LNCaP clone FGC (cell line): ENCODE measurements at places on chromosomes 5 and 9.

GRCh38 chr5:54580997-54581811 lies 63.6 kb downstream of the SNX18 start:
- DNase-seq = no peak

DNA sequence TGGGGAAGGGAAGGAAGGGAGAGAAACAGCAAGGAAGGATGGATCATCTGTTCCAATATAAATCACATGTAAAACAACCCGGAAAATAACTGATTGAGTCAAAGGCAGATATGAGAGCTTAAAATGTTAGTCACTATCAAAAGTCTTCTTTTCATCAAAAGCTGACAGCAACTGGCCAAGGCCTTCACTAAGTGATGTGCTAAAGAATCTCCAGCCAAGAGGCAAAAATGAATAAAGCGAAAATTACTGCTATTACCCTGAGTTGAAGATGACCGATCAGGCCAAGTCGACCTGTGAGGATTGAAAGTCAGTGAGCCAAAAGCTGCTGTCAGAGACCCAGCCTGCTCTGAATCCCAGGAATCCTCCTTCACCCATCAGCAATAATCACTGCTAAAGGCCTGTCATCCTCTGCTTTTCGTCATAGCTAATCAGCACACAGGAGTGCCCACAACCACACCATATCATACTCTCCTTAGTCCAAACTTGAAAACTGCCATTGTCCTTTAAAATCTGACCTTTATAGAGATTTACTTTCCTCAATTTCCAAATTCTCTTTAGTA lies 736.9 kb downstream of the TLE1 start:
- no peak for DNase-seq

DNA sequence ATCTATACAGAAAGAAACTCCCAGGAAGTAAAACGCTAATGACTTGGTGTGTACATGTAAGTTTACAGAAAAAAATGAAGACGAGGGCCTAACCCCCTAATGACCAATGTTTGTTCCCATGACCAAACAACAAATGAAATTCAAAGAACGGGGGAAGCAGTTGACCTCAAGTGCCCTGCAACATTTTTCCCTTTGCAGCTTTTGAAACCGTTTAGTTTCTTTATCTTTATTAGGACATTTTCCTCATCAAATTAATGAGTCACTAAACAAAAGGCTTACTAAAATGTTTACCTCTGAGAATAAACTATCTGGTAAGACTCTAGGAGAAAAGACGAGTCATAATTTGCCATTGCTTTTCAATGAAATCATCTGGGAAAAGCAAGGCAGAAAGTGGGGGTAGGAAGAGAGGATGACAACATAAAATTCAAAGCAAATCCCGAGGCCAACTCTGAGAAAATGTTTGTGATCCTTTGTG lies 57.4 kb downstream of the LHFPL2 start:
- DNase-seq = peak; percentile 17

DNA sequence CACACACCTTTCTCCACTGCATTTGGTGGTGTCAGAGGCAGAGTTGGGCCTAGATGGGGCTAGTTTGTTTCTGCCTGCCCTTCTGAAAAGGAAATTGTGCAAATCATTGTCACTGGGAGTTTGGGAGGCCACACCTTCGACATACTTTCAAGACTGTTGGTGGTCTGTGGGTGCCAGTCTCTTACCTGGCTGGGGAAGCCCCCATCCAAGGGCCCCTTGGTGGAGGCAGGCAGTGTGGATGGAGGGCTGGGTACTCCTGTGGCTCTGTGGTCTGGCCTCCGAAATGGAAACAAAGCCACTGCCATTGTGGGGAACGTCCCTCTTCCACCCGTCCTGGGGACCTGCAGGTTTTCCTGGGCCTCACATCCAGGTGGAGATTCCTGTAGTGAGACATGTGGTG lies 10.9 kb upstream of the PHYHD1 start:
- no peak for DNase-seq

- DNase-seq = no peak
These were observed 29.0 kb upstream of the CCNJL start for GRCh38 chr5:160341309-160341870.

DNA sequence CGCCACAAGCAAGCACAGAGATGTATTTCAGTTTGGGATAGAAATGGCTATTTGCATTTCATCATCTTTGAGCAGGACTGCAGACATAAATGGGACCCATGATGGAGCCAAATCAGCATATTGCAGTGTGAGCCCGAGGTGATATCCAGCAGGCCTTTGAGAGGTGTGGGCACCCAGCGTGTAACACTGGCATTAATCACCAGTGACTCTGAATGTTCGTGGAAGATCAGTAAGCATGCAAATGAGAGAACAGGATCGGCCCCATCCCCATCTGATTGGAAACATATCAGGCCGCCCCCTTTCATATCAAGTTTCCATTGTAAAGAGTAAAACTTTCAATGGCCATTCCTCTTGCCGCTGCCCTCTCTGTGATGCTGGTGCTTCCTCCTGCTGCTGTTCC lies 84.0 kb downstream of the GTF3C4 start:
- DNase-seq = no peak

- no peak for DNase-seq
These were observed 250.4 kb upstream of the ST8SIA4 start for GRCh38 chr5:101153526-101153925.

DNA sequence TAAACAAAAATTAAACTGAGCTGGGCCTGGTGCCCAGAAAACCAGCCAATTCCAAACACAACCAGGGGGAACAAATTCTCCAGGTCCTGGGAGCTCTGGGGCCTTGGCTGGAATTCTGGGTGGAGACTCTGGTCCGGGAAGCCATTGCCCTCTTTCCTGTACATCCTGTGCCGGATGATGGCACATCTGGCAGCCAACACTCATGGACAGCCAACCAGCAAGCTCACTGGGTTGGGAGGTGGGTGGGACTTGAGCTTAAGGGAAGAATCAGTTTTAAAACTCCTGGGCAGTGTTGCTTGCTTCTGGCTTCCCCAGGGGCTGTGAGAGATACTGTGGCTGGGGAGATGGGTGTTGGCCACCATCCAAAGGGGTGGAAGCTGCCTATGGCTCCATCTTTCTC lies 56.1 kb downstream of the PCDH1 start:
- DNase-seq = peak; percentile 62

GRCh38 chr9:117156771-117157535 lies 257.9 kb downstream of the ASTN2 start:
- no peak for DNase-seq

DNA sequence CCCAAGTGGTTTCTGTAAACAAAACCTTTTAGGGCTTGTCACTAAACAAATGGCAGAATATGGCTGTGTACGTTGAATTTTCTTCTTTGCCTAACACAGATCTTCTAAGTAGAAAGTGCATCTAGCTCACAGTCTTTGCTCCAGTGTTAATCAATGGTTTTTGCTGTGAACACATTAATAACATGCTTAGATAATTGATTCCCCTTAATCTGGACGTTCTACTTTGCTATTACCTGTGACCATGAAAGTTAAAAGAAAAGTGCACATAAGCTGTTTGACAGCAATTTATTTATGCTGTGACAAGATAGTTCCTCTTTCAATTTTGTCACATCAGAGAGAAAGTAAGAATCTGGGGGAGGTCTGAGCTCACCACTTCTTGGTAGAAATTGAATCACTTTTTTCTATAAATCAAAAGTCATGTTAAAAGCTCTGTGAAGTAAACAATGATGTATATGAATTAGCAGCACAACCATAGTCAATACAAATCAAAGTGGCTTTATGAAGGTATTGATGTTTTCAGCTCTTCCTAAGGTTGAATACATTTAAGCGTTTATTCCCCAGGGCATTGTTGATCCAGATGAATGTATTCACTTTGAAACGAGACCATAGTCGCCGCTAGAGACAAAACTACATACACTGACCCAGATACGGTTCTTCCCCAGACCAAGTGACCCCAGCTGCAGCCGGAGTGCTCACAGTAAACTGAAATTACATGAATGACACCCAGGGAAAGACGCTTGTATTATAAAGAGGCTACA lies 174.6 kb upstream of the ZNF608 start:
- DNase-seq = no peak

DNA sequence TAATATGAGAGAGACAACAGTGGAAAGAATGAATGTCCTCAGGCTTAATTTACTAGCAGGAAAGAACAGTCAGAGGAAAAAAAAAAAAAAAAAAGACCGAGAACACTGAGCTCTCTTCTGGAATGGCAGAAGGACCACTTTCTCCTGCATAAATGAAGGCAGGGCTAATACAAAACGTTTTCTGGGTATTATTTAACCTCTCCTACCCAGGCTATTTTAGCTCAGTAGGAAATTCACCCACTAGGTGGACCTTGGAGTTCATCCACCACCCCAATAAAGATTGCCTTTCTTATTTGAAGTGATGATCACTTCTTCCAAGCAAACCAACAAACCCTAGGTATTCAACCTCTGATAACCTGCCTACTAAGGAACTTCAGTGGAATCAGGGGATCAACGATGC lies 3.7 kb downstream of the GLIS3 start:
- no peak for DNase-seq

DNA sequence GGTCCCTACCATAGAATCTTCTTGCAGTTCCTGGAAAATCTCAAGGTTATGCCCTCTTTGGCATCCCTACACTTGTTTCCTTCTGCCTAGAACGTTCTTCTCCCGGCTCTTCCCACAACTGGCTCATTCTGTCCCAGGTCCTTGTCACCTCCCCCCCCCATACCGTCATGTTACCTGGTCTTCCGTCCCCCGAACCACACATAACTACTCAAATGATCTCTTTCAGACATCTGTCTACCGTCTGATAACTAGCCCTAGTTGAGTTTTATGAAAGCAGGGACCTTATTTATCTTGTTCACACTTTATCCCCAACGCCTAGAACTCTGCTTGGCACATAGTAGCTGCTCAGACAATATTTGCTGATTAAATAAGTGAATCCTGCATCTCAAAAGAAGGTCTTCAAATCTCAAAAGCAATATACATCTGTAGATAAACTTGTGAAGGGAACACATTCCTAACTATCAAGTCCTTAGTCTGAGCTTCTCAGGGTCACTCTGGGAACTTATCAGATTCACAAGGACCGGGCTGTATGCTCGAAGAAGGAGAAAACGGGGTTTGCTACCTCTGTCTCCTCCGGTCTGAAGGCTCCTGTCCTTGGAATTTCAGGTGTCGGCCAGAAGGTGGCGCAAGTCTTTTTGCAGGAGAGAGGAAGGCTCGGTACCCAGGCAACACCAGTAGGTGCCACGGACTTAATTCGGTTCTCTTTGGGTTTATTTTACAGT lies 30.0 kb downstream of the LCP2 start:
- DNase-seq = peak; percentile 32

DNA sequence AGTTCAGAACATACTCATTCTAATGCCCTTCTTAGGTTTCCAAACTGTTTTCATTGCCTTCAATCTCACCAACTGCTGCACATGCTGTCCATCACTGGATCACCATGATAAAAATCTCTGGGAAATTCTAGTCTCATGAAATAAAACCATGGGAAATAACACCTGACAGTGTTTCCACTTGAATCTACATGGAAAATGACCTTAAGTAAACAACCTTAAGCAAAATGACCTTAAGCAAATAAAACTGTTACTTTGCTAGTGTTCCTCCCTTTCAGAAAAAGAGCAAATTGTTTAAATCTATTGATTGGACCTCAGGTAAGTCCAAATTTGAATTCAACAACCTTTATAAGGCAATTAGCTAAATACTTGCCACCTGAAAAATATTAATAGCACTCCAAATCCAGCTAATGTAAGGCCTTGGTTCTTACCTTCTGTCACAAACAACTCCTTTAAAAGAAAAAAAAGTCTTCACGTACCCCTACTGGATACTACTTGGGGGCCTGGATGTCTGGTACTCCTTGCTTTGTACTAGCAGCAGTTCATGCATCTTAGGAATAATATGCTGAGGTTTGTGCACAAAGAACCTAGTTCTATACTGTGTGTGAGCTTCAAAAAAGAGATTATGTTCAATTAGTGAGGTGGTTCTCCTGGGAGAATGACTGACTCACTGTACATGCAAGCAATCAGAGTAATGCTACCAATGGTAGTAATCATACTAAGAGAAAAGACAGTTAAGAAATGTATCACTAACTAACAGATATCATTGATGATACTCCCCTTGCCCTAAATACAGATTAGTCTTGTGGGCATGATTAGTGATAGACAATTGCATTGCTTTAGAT lies 630.4 kb downstream of the PSAT1 start:
- DNase-seq = no peak

- DNase-seq = no peak
These were observed 99.1 kb downstream of the FBXO38 start for GRCh38 chr5:148482697-148483462.

GRCh38 chr9:105713260-105714019 lies 19.1 kb downstream of the TMEM38B start:
- DNase-seq = no peak

GRCh38 chr5:108214857-108215256 lies 167.0 kb downstream of the FBXL17 start:
- DNase-seq = no peak

- peak; percentile 11 for DNase-seq
These were observed 868.7 kb upstream of the CDH9 start for GRCh38 chr5:27906931-27907601.

DNA sequence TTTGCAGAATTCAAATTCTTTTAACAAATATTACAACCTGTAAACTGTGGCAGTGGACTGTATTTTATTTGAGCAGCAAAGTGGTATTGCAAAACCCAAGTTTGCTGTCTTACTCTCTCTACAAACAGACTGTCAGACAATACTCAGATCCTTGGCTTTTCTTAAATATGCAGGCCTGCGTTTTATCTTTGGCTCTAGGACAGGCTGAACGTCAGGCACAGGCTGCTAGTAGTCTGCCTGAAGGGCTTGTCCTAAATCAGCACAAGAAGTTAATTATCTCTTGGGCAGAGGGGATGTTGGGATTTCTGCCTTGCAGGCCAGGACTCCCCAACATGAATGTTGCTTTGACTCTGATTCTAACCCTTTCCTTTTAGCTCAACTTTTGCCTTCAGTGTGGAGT lies 147.5 kb downstream of the SLIT3 start:
- no peak for DNase-seq

DNA sequence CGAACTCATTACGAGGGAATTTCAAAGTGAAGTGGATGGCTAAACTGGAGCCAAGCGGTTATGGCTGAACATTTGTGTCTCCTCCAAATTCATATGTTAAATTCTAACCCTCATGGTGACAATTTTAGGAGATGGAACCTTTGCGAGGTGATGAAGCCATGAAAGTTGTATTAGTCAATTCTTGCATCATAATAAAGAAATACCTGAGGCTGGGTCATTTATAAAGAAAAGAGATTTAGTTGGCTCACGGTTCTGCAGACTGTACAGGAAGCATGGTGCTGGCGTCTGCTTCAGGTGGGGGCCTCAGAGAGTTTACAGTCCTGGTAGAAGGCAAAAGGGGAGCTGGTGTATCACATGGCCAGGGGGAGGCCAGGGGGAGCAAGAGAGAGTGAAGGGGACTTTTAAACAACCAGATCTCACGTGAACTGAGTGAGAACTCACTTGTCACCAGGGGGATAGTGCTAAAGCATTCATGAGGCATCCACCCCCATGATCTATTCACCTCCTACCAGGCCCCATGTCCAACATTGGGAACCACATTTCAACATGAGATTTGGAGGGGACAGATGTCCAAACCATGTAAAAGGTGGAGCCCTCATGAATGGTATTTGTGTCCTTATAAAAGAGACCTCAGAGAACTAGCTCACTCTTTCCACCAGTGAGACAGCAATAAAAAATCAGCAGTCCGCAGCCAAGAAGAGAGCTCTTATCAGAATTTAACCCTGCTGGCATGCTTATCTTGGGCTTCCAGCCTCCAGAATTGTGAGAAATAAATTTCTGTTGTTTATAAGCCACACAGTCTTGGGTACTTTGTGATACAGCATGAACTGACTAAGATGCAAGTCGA lies 143.4 kb downstream of the MTRR start:
- no peak for DNase-seq
